ENCODE measurements at places on chromosomes 2 and 18. TPM values are rescaled to one million over a fixed set of nuclear protein-coding genes. Genes with fewer than 3 reads are reported as not detected.

- peaks cover 14% of the 10 kb centered on the region for H3K4me1 ChIP-seq
- H3K27ac ChIP-seq: no peak overlapping the region
Measured at GRCh38 chr2:189505492-189505891, 64.2 kb downstream of the WDR75 start.

DNA sequence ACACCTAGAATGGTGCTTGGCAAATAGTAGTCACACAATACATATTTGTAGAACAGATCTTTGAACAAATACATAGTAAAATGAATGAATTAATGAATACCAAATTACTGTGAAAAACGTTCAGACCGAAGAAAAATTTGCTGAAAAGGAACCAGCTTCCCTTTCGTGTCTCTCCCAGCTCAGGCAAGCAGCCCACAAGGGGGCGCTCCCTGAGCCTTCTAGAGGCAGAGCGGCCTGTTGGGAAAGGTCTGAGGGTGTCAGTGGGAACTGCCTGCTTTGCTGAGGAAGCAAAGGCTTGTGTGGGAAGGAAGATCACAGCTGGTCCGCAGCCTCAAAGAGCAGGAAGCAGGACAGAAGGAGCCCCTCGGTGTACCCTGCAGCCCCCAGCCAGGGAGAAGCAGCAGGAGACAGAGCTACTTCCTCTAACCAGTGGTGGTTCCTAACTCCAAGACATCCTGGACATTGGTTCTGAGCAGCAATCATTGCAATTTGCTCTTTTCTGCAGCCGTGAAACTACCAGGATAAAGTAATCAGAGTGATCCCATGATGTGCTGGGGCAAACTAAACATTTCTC is 231.1 kb downstream of the ANKRD30B start:
- H3K27ac ChIP-seq: no peak overlapping the region
- peak; percentile 27 for DNase-seq
- H3K4me1 ChIP-seq: no peaks in the 10 kb centered on the region
- peaks cover 6% of the 10 kb centered on the region for H3K27me3 ChIP-seq
- no peaks in the 10 kb centered on the region for H3K36me3 ChIP-seq

- H3K27me3 ChIP-seq: no peaks in the 10 kb centered on the region
- no peaks in the 10 kb centered on the region for H3K36me3 ChIP-seq
- no peak for DNase-seq
- H3K4me1 ChIP-seq: no peaks in the 10 kb centered on the region
- no peak overlapping the region for H3K27ac ChIP-seq
Measured at GRCh38 chr2:140246957-140247356, 1466.8 kb upstream of the NXPH2 start.

DNA sequence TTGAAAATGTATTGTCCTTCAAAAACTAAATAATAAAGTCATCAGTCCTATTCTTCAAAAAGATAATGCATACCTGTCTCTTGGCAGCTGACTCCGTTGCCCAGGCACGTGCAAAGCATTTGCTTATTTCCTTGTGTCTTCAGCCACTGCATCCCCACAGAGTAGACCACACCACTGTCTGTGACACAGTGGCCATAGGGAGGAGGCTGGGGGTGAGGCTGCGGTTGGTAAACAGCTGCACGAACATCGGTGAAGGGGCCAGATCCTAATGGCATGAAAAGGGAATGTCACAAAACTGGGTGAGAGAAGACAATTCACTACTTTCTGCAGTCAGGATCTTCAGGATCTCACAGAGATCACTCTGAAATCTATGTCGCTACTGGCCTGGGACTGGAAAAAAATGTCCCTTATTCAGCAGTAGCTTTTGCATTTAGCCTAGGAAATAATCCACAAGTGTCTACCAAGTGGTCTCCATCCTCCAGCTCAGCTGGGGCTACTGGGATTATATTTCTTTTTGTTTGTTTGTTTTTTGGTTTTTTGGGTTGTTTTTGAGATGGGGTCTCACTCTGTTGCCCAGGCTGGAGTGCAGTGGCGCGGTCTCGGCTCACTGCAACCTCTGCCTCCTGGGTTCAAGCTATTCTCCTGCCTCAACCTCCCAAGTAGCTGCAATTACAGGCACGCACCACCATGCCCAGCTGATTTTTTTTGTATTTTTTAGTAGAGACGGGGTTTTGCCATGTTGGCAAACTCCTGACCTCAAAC is 10.7 kb downstream of the FN1 start:
- no peak overlapping the region for H3K4me3 ChIP-seq
- no peaks in the 10 kb centered on the region for H3K36me3 ChIP-seq
- no peaks in the 10 kb centered on the region for H3K4me1 ChIP-seq
- H3K27ac ChIP-seq: no peak overlapping the region

GRCh38 chr2:75243219-75243618 is 43.9 kb upstream of the TACR1 start:
- no peak overlapping the region for H3K27ac ChIP-seq
- no peaks in the 10 kb centered on the region for H3K36me3 ChIP-seq
- no peaks in the 10 kb centered on the region for H3K27me3 ChIP-seq
- H3K4me3 ChIP-seq: no peak overlapping the region

DNA sequence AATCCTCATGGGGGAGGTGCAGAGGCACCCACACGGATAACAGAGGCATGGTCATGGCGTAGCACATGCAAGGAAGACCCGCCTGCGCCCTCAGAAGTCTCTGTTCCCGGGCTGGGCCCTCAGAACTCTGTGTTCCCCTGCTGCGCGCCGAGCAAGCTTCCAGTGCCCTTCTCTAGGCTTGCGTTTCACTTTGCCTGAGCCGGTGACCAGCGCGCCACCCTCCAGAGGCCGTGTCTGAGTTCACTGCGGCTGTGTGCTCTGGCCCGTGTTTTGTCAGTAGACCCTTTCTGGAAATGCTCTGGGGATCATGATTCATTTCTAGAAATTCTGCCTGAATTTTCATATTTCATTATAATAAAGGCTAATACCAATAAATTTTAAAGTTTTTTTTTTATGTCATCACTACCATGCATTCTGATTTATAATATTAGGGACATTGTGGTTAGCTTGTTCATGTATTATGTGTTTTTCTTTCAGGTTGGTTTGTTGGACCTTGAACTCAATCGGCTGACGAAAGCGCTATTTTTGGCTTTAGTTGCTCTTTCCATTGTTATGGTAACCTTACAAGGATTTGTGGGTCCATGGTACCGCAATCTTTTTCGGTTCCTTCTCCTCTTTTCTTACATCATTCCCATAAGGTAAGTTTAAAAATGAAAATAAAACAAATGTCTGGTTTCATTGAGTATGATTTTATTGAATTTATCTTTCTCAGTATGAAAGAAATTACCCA is 142.7 kb upstream of the NFATC1 start:
- H3K36me3 ChIP-seq: peaks cover 3% of the 10 kb centered on the region
- no peaks in the 10 kb centered on the region for H3K27me3 ChIP-seq
- peaks cover 14% of the 10 kb centered on the region for H3K4me1 ChIP-seq
- no peak overlapping the region for H3K4me3 ChIP-seq

GRCh38 chr2:62099050-62099449 is 96.9 kb upstream of the B3GNT2 start:
- H3K4me3 ChIP-seq: no peak overlapping the region
- H3K27me3 ChIP-seq: no peaks in the 10 kb centered on the region
- no peak for DNase-seq
- H3K27ac ChIP-seq: no peak overlapping the region

GRCh38 chr2:61018318-61018755 is 282 bp upstream of the PUS10 start:
- H3K4me1 ChIP-seq: peaks cover 31% of the 10 kb centered on the region

Gene ACVR1C
- total RNA-seq: 0.99 TPM

DNA sequence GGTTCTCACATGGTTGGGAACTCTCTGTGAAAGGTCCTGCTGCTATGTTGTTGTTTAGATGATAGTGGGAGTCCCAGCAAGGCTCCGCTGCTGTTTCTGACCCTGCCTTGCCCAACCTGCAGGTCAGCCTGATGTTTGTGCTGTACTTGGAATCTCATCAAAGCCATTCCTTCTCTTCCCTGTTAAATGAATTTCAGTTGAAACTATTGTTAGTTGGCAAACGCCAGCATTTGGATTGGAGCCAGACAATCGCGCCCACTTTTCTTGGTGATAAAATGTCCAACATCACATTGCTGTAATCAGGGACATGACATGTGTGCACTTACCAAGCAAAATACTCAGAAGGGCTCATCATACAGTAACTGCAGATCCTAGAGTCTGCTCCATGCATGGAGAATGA is 12.8 kb upstream of the TWSG1 start:
- DNase-seq: no peak
- H3K27me3 ChIP-seq: no peaks in the 10 kb centered on the region
- H3K36me3 ChIP-seq: peaks cover 4% of the 10 kb centered on the region
- no peaks in the 10 kb centered on the region for H3K4me1 ChIP-seq
- H3K27ac ChIP-seq: no peak overlapping the region

DNA sequence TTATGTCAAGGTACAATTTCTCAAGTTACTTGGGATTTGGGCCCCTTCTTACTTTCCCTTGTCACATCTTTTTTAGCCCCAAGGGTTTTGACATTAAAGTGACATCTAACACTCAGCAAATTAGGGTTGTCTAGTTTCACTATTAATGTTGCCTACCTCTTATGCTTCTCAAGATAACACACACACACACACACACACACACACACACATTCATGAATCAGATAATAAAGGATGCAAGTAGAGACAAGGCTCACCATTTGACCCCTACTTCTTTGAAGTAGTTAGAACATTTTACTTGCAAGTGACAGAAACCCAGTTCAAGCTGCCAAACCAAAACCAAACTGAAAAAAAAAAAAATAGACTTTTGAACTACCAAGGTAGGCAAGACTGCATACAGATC is 138.8 kb downstream of the TRIB2 start:
- peak overlapping the region; percentile 9 for H3K27ac ChIP-seq
- H3K27me3 ChIP-seq: peaks cover 39% of the 10 kb centered on the region
- H3K4me3 ChIP-seq: no peak overlapping the region
- no peaks in the 10 kb centered on the region for H3K36me3 ChIP-seq
- DNase-seq: peak; percentile 21

Gene KLHL41
- total RNA-seq: 0.14 TPM

Gene ZNF521
- not detected for total RNA-seq

Gene ATOH8
- total RNA-seq: not detected

DNA sequence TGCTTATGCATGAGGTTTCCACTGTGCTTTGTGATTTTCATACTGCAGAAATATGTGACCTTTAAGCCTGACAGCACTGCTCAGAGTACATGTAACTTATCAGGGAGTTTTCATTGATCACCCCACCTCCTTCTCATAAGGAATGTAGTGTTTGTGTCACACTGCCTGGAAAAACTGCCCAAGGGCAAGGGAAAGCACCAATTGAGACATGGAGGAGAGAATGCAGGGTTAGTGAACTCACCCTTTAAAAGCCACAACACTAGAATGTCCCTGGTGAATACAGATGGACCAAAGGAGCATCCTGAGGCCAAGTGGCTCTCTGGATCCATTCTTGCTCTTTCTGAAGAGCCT is 147.2 kb upstream of the SPATS2L start:
- no peaks in the 10 kb centered on the region for H3K36me3 ChIP-seq
- no peak overlapping the region for H3K4me3 ChIP-seq
- H3K4me1 ChIP-seq: peaks cover 3% of the 10 kb centered on the region
- peaks cover 11% of the 10 kb centered on the region for H3K27me3 ChIP-seq
- no peak for DNase-seq
- no peak overlapping the region for H3K27ac ChIP-seq

DNA sequence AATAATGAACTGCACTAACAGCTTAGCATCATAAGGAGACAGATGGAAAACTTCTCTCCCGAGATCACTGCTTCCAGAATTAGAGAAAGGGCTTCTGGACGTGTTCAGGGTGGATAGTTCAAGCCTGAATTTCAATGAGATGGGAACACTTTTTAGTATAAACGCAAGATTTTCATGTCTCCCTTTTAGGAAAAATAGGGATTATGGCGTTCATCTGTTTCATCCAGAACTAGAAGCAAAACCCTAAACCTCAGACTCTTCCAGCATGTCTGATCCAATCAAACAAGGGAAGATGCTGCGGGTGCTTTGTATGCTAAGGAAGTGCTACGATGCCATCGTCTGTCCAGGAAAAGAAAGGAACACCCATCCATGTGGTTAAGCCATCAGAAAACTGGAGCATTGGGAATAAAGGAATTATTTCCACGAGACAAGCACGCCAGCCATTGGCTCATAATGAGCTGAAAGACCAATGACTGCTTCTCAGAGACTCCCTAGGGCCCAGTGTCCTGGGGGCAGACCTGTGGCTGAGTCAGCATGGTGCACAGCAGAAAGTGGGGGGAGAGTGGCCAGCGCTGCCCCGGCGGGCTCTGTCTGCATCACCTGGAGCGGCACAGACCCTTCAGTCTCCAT is 65.9 kb upstream of the AFF3 start:
- H3K4me1 ChIP-seq: no peaks in the 10 kb centered on the region
- DNase-seq: no peak
- H3K4me3 ChIP-seq: no peak overlapping the region

DNA sequence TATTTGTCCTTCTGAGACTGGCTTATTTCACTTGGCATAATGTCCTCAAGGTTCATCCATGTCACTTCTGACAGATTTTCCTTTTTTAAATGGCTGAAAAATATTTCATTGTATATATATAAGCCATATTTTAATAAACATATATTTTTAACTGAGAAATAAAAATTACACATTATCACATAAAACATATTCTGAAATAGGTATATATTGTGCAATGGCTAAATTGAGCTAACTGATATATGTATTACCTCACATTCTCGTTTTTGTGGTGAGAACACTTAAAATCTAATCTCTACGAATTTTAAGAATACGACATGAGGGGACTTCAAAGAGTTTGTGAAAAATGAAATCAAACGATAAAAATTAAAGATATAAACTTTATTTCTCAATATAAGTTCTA is 25.7 kb upstream of the ZSWIM2 start:
- H3K4me3 ChIP-seq: no peak overlapping the region
- H3K36me3 ChIP-seq: no peaks in the 10 kb centered on the region
- DNase-seq: no peak
- no peak overlapping the region for H3K27ac ChIP-seq
- H3K4me1 ChIP-seq: no peaks in the 10 kb centered on the region

DNA sequence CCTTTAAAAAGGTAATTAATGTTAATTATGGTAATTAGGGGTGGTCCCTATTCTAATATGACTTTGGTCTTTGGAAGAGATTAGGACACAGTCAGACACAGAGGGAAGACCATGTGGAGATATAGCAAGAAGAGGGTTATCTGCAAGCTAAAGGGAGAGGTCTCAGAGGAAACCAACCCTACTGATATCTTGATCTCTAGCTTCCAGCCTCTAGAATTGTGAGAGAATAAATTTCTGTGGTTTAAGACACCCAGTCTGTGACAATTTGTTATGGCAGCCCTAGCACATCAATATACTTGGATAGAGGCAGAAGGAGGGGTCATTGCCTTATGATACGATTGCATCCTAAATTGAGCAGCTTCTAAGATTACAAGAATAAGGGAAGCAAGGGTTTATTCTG is 21.3 kb upstream of the NT5C1B start:
- no peak overlapping the region for H3K27ac ChIP-seq
- DNase-seq: no peak
- H3K4me3 ChIP-seq: no peak overlapping the region
- H3K36me3 ChIP-seq: peaks cover 6% of the 10 kb centered on the region
- no peaks in the 10 kb centered on the region for H3K27me3 ChIP-seq

- peak overlapping the region; percentile 95 for H3K4me3 ChIP-seq
- H3K27me3 ChIP-seq: no peaks in the 10 kb centered on the region
- no peak for DNase-seq
- H3K4me1 ChIP-seq: peaks cover 59% of the 10 kb centered on the region
- peak overlapping the region; percentile 96 for H3K27ac ChIP-seq
Measured at GRCh38 chr2:191150230-191150599, 579 bp downstream of the STAT4 start.

- H3K4me1 ChIP-seq: peaks cover 10% of the 10 kb centered on the region
- H3K4me3 ChIP-seq: no peak overlapping the region
- no peaks in the 10 kb centered on the region for H3K27me3 ChIP-seq
- H3K36me3 ChIP-seq: no peaks in the 10 kb centered on the region
Measured at GRCh38 chr2:195613922-195614321, 43.1 kb upstream of the SLC39A10 start.

Gene AP1S3
- total RNA-seq: 10.5 TPM

Data from activated naive CD8-positive, alpha-beta T cell treated with anti-CD3 and anti-CD28 coated beads for 36 hours (primary cell).